ENCODE measurements at places on chromosomes 12 and 14.

DNA sequence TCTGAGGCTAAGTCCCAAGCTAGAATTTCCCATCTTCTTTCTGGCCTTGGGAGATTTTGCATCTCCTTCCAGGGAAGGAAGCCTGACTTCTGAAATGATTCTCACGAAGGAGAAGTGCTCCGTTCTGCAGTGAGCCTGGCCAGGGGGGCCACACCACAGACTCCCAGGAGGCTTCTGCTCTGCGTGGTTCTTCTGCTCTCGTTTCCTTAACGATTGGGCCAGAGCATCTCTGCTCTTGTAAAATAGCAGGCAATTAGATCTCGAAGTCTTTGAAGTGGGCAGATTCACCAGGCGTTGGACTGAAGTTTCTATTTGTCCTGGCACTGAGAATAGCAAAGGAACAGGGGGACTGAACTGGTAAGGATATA lies 6.7 kb upstream of the BATF start:
- DNase-seq: no peak

GRCh38 chr14:51431033-51431709 lies 191.1 kb downstream of the TMX1 start:
- DNase-seq: no peak

DNA sequence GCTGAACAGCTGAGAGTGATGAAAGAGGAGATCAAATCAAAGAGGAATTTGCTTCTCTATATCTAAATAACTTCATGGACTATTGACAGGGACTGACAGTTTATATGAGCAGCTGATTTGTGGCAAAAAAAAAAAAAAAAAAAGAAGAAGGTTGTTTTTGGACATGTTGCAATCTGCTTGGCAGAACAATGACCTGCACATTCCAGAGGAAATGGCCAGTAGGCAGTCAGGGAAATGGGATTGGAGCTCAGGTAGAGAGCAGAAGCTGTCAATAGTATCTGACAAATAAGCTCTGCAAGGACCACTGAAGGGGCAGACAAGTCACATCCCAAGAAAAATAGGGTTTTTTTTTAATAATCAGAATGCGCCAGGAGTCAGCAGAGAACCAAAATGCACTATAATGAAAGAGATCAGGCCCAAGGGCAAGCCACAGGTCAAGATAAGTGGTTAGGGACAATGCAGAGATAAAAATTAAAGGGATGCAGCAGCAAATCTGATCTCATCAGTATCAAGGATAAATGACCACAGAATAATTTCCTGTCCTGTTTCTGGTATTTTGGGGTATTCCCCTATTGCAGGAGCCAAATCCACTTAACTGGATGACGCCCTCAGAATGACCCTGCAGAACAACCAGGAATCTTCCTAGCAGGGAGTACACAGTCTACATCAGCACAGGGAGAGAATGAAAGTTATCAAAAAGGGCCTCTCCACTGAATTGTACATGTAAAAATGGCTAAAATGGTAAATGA lies 22.6 kb upstream of the DUSP16 start:
- no peak for DNase-seq

DNA sequence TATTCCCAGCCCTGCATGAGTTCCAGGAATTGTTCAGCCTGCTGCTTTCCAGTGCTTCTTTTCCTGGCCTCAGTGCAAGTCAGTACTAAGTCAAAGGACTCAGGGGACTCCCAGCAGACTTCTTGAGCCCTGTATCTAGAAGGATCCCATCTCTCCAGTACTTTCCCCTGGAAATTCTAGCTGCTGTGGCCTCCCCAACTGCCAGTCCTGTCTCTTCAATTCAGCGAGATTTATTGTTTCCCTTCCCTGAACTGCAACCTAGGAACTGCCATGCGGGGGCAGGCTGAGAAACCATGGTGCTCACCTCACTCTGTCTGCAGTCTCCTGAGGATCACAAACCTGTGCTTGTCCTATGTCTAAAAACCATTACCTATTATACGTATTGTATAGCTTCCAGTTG lies 31.8 kb downstream of the ZNF605 start:
- DNase-seq: no peak

GRCh38 chr12:113174461-113175384 lies 10.6 kb downstream of the DDX54 start:
- DNase-seq: peak; percentile 40

DNA sequence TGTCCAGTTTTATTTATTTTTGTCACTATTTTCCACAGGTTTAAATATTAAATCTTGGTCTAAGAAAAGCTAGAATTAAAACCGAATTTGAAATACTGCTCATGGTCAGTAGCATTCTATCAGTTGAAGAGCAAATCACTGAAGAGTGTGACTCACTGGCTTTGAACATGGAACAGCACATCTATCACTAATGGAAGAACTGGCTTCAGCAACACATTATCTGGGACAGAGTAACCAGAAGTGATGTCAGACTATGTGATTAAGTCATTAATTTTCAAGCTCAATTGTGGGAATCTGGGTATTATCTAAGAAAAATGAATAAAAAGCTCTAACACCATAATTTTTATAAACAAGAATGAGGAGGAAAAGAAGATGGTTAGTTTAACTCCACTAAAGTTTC lies 527.5 kb downstream of the TMTC2 start:
- no peak for DNase-seq

GRCh38 chr12:107092669-107093416 lies 506 bp downstream of the CRY1 start:
- no peak for DNase-seq

DNA sequence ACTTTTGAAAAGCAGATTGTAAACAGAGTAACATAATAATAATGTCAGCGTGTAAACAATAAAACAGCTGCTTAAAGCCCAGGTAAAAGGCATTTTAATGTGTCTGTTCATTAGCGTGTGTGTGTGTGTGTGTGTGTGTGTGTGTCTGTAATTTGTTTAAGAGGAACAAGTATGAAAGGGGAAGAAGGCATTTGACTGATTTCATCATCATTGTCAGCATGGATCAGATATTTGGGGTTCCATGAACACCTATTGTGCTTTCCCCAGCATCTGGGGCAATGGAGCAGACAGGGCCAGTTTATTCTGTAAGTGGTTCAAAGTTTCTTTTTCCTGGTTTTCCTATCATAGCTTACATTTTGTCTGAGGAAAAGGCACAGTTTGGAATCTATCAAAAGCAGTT lies 28.9 kb downstream of the SLC25A21 start:
- DNase-seq: no peak

DNA sequence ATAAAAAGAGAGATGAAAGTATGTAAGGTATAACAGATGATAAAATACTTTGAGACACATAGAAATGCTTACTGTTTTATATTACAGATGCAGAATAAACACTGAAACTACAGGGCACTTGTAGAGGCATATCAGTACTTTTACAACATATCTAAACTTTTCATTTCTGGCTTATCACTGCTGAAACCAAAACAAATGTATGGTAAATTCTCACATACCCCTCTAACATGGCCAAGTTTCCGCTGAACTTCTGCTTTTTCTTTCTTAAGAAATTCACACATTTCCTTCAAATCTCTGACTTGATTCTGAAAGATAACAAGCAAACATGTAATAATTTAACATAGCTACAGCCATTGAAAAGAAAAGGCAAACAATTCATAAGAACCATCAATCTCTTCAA lies 33.3 kb upstream of the C12orf50 start:
- peak; percentile 50 for DNase-seq

- DNase-seq: no peak
Observed at GRCh38 chr12:77225373-77225772, 160.0 kb upstream of the E2F7 start.

- DNase-seq: no peak
Observed at GRCh38 chr12:89528434-89528833, 2.6 kb upstream of the POC1B start.

GRCh38 chr12:64125913-64126312 lies 96.2 kb downstream of the KICS2 start:
- no peak for DNase-seq

- no peak for DNase-seq
Observed at GRCh38 chr12:31582155-31582554, 8.8 kb downstream of the DENND5B start.

DNA sequence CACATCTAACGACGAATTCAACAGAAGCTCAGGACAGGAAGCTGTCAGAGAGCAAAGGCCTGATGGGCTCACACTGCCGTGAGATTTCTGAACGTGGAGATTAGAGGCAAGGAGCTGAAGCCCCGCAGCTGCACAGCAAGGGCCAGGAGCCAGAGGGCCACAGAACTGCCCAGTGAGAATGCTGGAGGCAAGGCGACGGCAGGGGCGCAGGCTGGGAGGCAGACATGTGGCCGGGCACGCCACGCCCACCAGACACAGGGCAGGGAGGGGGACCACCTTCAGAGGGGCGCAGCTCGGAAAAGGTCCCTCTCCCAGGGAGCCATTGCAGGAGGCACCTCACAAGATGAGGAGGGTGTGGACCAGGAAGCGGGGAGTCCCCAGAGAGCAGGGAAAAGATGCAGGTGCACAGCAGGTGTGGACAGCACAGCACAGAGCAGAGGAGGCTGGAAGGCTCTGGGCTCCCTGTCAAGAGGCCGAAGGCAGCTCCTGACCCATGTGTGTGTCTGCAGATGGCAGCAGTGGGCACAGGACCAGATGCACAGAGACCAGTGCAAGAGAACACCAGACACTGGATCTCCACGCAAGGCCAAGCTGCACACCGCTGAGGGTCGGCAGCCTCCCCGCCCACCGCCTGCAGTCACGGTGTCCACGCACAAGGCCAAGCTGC lies 23.0 kb downstream of the BTBD6 start:
- no peak for DNase-seq

GRCh38 chr12:127041985-127042625 lies 1224.9 kb upstream of the TMEM132C start:
- no peak for DNase-seq

- DNase-seq: no peak
Observed at GRCh38 chr12:68613209-68613904, 2.7 kb downstream of the RAP1B start.

DNA sequence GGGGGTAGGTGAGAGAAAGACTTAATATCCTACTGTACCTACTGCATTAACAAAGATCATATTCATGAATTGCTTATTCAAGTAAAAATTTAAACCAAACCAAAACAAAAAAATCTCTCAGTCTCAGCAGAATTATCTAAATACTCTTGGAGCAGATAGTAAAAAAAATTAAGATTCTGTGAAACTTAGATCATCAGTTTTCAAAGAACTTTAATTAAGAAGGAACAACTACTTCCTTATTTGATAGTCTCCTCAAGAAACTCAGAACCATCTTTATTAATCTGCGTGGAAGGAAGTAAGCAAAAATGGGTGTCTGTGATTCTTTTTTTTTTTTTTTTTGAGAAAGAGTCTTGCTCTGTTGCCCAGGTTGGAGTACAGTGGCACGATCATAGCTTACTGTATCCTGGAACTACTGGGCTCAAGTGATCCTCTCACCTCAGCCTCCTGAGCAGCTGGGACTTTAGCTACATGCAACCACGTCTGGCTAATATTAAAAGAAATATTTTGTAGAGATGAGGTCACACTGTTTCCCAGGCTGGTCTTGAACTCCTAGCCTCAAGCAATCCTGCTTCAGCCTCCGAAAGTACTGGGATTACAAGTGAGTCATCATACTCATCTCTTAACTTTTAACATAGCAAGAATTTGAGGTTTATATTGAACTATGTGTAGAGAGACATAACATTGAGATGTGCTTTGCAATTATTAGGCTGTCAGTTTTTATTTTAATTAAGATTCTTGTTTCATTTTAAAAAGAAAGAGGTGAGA lies 37.4 kb downstream of the GAS2L3 start:
- DNase-seq: no peak

- no peak for DNase-seq
Observed at GRCh38 chr12:28089338-28089737, 100.9 kb upstream of the CCDC91 start.

GRCh38 chr14:55747186-55747585 lies 167.2 kb downstream of the KTN1 start:
- DNase-seq: no peak

DNA sequence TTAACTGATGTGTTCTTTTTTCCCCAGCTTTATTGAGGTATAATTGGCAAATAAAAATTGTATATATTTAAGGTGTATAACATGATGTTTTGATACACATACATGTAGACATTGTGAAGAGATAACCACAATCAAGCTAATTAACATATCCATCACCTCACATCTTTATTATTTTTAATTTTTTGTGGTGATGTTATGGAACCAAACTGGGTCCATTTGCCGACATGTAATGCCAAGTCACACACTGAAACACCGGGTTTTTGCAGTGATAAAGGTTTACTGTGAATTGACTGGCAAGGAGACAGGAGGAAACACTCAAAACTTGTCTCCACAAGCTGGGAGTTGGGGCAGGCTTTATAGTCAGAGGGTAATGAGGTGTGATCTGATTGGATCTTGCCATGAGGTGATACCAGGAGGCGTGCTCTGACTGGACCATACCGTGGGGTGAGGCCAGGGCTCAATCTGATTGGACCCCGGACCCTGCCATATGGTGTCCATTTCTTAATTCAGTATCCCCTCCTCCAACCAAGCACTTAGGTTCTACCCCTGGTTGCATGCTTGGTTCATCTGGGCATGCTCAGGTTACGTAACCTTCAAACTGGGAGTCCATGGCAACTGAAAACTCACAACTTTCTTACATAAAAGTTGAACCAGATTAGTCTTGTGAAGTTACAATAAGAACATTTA lies 11.8 kb upstream of the WSCD2 start:
- no peak for DNase-seq

DNA sequence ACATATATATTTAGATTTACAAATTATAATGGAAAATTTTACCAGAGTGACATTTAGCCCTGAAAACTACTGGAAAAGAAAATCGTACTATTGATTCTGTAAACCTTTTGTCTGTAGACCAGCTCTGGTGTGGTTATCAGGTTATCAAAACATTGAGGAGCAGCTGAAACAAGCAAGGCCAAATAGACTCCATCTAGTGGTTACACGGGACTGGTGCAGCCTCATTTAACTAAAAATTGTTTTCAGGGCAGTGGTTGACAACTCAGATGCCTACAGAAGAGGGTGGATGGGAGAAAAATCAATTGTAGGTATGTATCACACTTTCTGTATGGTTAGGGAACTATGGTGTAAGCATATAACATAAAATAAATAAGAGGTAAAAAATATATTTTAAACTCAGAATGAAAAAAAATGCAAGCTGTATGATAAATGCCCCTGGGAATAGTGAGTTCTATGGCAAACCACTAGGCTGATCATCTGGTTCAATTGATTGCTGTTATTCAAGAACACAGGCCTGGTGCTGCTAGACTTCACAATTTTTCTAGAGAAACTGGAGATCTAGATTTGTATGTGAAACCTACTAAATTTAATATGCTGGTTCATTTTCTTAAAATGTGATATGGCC lies 51.2 kb downstream of the ACSS3 start:
- DNase-seq: no peak

- no peak for DNase-seq
Observed at GRCh38 chr14:105315211-105315721, 718 bp downstream of the PACS2 start.

- DNase-seq: no peak
Observed at GRCh38 chr12:96395236-96395635, 5.0 kb downstream of the CDK17 start.

DNA sequence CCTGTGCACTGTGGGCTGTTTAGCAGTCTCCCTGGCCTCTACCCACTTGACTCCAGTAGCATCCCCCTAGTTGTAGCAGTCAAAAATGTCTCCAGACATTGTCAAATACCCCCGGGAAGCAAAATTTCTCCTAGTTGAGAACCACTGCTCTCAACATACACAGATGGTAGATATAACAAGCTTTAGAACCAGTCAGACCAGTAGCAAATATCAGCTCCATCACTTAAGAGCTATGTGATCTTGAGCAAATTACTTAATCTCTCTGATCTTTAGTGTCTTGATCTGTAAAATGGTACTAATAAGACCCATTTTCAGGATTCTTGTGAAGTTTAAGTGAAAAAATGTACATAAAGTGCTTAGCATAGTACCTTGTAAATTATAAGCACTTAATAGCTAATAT lies 96.2 kb downstream of the DUSP6 start:
- DNase-seq: no peak
